Purkinje cell (primary cell): ENCODE measurements at places on chromosomes 16 and 17. TPM values are rescaled to one million over a fixed set of nuclear protein-coding genes. Genes with fewer than 3 reads are reported as not detected.

ZNF18 gene
- polyA plus RNA-seq = 1.0 and 1.7 TPM in 2 replicates

ITPRIPL2 gene
- not detected in 2 replicates for polyA plus RNA-seq

ZFHX3 gene
- 0.07 and 2.2 TPM in 2 replicates for polyA plus RNA-seq

NPIPA8 gene
- polyA plus RNA-seq = 1.6 TPM in 1 of 2 replicates, not detected in the other

SLC47A1 gene
- polyA plus RNA-seq = 10.7 and 13.7 TPM in 2 replicates

PLA2G10 gene
- 0.73 and 1.2 TPM in 2 replicates for polyA plus RNA-seq

SLC6A2 gene
- polyA plus RNA-seq = not detected in 2 replicates

CNTD1 gene
- 2.1 and 4.4 TPM in 2 replicates for polyA plus RNA-seq

PRPSAP2 gene
- polyA plus RNA-seq = 20.1 and 23.9 TPM in 2 replicates

COG7 gene
- polyA plus RNA-seq = 9.7 and 23.0 TPM in 2 replicates

ADAD2 gene
- polyA plus RNA-seq = not detected in 2 replicates

RAB37 gene
- polyA plus RNA-seq = 0.57 TPM in 1 of 2 replicates, not detected in the other

SOX15 gene
- polyA plus RNA-seq = 5.0 and 6.3 TPM in 2 replicates

PPM1E gene
- polyA plus RNA-seq = 0.43 and 4.2 TPM in 2 replicates

PDIA2 gene
- polyA plus RNA-seq = 4.0 TPM in 1 of 2 replicates, not detected in the other

PPP1R1B gene
- 272 and 400 TPM in 2 replicates for polyA plus RNA-seq

AOC3 gene
- not detected in 2 replicates for polyA plus RNA-seq

KRTAP4-3 gene
- not detected in 2 replicates for polyA plus RNA-seq

PABPN1L gene
- polyA plus RNA-seq = not detected in 2 replicates

EVI2A gene
- polyA plus RNA-seq = 4.7 and 5.7 TPM in 2 replicates

OR1A1 gene
- 0.08 TPM in 1 of 2 replicates, not detected in the other for polyA plus RNA-seq

KCNH4 gene
- polyA plus RNA-seq = not detected in 2 replicates

EPOP gene
- 0.60 and 1.2 TPM in 2 replicates for polyA plus RNA-seq

CES3 gene
- 0.86 and 0.90 TPM in 2 replicates for polyA plus RNA-seq

CENPT gene
- 2.1 and 9.9 TPM in 2 replicates for polyA plus RNA-seq

TM4SF5 gene
- not detected in 2 replicates for polyA plus RNA-seq

BCAR1 gene
- polyA plus RNA-seq = 6.9 and 21.4 TPM in 2 replicates
